ENCODE measurements at places on chromosomes 5 and 9. TPM values are rescaled to one million over a fixed set of nuclear protein-coding genes. Genes with fewer than 3 reads are reported as not detected.

The HRH2 gene
- 0.23 TPM for total RNA-seq

The FOXD4L6 gene
- not detected for total RNA-seq

The RECK gene
- total RNA-seq: 2.0 TPM

The NRARP gene
- 1.3 TPM for total RNA-seq

The EPB41L4A gene
- 3.1 TPM for total RNA-seq

The NKD2 gene
- 1.6 TPM for total RNA-seq

The ZDHHC11B gene
- 6.1 TPM for total RNA-seq

The MEIKIN gene
- total RNA-seq: not detected

The ATOX1 gene
- 72.9 TPM for total RNA-seq

The SLCO6A1 gene
- total RNA-seq: not detected

The NFIL3 gene
- total RNA-seq: 12.0 TPM

The PCDHA2 gene
- not detected for total RNA-seq

The CDC25C gene
- not detected for total RNA-seq

The SPEF2 gene
- 1.7 TPM for total RNA-seq

The PTCD2 gene
- 6.5 TPM for total RNA-seq

The GFI1B gene
- total RNA-seq: 0.15 TPM

The LHX2 gene
- total RNA-seq: 2.9 TPM

The FAM81B gene
- total RNA-seq: not detected

The CENPK gene
- 0.25 TPM for total RNA-seq

The ANKRD31 gene
- total RNA-seq: not detected

The AK8 gene
- total RNA-seq: not detected

DNA sequence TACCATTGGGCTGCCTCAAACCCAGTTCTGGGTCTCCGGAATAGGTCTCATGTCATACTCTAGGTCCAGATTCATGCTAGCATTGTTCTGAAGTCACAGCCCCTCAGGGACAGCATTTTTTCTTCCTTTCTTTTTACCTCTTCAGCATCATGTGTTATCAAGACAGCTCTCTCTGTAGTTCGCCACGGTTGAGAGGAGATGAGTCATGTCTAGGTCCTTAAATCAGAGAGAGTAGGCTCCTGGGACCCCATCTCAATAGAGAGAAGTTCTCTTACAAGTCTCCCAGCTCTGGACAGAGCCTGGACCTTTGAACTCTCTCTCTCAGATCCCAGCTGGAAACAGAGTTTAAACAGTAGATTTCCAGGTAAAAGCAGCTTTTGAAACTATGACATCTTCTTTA is 332.4 kb upstream of the CD180 start:
- no peak for DNase-seq

GRCh38 chr5:81849770-81850367 is 99.0 kb upstream of the SSBP2 start:
- DNase-seq: no peak

DNA sequence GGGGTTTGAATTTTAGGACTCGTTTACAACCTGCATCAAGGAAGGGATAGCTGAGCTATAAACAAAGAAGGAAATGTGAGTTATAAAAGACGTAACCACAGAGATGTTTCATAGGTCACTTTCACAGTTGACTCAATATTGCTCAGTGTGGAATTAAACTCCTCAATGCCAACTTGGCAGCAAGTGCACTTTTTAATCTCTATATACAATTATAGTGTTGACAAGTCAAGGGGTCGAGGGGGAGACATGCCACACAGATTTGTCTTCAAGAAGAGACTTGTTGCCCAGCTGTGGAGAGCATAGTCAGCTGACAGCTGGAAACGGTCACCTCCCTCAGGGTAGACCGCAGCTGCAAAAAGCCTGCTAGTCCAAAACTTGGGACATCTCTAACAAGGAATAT is 163.4 kb upstream of the DMAC1 start:
- DNase-seq: no peak

DNA sequence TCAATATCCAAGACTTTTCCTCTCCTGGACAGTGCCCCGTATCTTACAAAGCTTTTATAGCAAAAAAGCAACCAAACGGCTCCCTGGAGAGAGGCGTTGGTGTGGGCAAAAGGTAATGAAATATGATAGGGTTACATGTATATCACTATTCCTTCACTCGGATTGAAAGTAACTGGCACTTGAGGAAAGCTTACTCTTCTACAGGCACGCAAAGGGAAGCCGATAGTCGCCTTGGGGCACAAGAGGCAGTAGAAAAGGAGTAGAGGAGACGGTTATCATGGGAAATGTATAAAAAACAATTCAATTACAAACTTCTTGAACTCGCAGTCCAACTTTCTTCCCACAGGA is 1.1 kb downstream of the DIAPH1 start:
- DNase-seq: no peak

DNA sequence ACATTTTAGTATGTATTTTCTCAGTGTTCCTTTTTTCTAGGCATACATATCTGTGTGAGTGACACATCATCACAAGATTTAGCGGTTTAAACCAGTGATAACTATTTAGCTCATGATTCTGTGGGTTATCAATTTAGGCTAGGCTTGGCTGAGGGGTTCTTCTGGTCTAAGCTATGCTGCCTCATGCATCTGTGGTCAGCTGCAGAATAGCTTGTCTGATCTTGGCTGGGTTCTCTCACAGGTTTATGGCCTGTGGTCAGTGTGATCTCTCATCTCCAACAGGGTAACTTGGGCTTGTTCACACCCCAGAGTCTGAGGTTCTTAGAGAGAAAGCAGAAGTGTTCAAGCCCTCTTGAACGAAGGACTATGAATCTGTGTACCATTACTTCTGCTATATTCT is 363.3 kb downstream of the KDM4C start:
- DNase-seq: no peak

DNA sequence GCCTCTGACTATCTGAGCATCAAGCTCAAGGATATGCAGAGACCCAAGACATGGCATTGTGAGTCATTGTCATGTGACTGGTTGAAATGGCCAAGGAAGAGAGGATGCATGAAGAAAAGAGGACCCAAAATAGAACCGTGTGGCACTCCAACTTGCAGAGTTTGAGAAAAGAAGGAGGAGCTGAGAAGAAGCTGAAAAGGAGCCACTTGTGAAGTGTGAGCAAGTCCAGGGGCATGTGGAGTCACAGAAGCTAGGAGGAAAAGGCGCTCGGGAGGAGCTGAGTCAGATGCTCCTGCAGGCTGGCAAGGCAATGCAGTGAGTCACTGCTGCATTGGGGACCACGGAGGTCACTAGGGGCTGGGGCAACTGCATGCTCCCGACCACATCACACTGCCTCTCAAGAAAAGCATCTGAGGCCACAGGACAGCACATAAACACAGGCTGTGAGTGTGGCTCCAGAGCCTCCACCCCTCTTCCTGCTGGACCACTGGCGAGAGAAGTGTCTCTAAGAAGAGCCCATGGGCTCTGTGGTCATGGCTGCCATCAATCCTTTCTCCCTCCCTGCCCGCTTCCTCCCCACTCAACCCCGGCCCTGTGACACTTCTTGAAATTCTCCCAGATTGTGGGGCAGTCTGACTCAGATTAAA is 197.6 kb downstream of the DRD1 start:
- DNase-seq: no peak

DNA sequence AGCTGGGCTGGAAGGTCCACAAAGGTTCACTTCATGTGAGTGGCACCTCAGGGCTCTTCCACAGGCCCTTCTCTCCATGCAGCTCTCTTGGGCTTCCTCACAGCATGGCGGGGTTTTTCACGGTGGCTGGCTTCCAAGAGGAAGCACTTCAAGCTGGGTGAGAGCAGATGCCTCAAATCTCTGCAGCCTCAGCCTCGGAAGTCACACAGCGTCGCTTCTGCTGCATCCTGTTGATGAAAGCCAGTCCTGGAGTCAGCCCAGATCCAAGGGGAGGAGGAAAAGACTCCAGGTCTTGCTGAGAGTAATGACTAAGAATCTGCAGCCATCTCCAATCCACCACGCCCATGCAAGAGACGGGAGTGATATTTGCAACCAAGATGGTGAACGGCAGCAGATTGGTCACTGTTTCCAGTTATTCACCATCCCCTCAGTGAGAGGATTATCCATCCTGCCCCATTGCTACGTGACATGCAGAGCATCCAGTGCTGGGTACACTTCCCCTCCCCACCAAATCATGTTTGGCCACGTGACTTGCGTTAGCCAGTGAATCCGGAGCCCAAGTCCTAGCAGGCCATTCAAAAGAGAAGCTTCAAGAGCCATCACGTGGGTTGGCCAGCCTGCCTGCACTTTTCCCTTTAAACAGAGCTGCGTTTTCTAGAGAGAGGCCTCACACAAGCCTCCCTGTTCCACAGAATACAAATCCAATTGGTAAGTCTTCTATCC is 173.9 kb downstream of the C9orf50 start:
- no peak for DNase-seq

DNA sequence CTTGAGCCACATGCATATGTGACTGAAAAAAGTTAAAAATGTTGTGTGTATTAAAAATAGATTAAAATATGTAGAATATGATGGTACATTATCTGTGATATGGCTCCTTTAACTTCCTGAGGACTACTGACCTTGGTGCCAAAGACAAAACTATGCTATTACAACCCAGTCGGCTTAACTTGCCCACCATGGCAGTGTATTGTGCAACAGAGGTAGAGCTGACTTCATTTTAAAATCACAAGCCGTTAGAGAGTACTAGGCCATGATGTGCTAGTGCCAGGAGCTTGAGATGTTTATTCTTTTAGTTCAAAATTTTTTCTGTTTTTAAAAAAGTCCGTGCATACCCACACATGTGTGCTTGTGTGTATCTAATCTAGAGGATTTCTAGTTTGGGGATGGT is 46.3 kb downstream of the NAA35 start:
- DNase-seq: no peak

DNA sequence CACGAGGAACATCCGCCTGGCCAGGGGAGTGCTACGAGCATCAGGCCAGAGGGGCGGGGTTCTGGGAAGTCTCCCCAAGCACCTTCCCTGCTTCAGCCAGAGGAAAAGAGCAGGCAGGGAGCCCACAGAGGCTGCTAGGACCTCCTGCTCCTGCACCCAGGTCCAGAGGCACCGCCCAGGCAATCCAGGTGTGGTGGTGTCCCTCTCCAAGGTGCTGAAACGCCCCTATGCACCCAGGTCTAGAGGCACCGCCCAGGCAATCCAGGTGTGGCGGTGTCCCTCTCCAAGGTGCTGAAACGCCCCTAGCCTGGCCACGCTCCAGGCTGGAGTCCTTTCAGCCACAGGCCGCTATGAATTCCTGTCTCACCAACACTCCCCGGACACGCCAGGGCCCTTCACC is 10.7 kb upstream of the UBAC1 start:
- DNase-seq: no peak

- no peak for DNase-seq
Measured at GRCh38 chr5:147461915-147462314, 48.0 kb downstream of the DPYSL3 start.

DNA sequence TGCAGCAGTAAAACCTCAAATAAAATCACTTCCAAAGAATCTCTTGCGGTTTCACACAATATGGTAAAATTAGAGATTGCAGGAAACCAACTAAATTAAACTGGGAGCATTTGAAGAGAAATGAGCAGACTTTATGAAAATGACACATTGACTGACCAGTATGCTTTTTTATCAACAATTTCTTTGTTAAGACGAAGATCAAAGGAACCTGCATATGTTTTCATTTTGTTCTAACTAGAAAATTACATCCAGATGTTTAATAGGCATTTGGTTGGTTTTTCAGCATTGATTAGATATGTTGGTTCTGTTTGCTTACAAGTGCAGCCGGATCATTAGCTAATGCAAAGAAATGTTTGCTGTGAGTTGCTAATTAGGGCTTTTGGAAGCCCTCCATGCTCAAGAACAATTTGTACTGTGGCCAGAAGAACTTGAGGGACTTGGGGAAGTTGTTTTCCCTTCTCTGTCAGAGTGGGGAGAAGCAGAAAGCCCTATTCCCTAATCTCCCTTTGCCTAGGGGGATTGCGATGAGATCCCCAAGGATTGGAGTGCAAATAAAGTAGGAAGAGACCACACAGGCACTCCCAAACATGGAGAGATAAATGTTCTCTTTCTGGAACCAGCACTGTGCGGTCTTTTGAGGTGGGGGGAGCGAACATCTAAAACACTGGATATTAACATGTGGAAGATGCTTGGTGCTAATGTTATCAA is 4.5 kb upstream of the TLE1 start:
- DNase-seq: no peak

DNA sequence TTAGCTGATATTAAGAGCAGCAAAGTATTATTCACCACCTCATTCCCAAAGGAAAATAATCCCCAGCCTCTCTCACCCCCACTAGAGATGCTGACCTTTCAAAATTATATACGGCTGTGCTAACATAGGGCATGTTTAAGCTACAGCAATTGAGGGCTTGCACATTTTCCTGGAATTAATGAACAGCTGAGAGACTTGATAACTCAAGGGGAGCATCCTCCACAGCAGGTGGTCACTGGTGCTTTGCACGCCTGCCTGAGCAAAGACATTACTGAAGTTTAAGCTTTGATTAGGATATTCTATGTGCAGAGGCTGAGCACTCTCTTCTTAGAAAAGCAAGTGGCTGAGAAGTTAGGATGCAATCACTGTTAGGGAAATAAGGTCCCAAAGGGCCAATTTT is 230.9 kb downstream of the FAM114A2 start:
- DNase-seq: no peak

DNA sequence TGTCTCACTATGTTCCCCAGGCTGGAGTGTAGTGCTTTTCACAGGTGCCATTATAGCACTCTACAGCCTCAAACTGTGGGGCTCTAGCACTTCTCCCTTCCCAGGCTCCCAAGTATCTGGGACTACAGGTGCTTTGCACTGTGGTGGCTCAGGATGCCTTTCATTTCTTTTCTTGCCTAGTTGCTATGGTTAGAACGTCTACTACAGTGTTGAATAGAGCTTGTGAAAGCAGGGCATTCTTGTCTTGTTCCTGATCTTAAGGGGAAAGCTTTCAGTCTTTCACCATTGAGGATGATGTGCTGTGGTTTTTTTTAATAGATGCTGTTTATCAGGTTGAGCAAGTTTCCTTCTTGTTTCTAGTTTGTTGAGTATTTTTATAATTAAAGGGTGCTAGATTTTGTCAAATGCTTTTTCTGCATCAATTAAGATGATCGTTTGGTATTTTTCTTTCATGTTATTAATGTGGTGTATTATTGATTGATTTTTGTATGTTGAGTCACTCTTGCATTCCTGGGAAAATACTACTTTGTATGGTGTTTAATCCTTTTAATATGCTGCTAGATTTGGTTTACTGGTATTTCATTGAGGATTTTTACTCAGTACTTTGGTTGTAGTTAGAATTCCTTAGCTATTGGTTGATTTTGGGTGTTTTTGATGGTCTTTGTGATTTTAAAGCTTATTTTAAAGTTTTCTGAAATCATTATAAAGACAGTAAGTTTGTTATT is 35.6 kb downstream of the GPBP1 start:
- no peak for DNase-seq

- no peak for DNase-seq
Measured at GRCh38 chr9:38439291-38439915, 15.1 kb upstream of the IGFBPL1 start.

- peak; percentile 58 for DNase-seq
Measured at GRCh38 chr9:94157050-94157801, 73.0 kb downstream of the PTPDC1 start.

GRCh38 chr5:179769796-179770195 is 24.0 kb upstream of the LTC4S start:
- no peak for DNase-seq

- no peak for DNase-seq
Measured at GRCh38 chr5:73471654-73472053, 23.1 kb upstream of the FOXD1 start.

DNA sequence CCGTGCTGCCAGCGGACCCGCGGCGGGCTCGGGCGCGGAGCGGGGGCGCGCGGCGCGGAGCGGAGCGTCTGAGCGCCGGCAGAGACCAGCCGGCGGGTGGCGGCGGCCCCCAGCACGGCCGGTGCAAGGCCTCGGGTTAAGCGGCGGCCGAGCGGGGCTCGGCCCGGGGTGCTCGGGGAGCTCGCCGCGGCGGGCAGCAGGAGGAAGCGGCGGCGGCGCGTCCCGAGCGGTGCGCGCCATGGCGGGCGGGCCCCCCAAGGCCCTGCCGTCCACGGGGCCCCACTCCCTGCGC is 150 bp downstream of the SNX30 start:
- DNase-seq: no peak

All from left lobe of liver (tissue), 2 donors.